ENCODE measurements at places on chromosomes 2 and 18.

DNA sequence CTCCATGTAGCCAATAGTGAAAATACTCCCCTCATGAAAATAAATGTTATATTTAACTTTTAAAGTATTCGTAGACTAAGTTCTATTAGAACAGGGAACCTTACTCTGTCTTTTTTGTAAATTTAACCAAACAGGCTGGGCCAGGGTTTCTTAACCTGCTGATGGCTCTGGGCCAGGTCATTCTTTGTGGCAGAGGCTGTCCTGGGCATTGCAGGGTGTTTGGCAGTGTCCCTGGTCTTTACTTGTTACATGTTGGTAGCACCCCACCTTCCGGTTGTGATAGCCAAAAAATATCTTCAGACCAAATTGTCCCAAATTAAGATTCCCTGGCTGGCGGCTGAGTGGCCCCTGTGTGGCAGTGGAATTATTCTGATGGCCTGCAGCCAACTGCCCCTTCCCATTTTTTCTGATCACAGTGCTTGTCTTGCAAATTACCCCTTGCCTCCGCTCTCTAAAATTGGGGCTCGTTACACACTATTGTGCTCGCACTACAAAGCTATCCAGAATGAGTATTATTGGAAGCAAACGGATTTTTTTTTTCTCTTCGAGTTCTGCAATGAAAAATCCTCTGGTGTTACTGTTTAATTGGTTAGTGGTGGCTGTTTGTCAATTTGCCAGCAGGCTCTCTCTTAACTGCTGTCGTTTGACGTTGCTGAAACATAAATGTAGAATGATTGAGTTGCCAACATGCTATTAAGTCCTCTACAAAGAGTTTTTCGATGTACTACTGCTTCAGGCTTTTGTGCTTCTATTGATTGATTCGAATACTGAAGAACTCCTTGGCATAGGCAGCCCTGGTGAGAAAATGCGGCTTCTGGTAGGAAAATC lies 216.9 kb downstream of the SH3RF3 start:
- no peak for DNase-seq

DNA sequence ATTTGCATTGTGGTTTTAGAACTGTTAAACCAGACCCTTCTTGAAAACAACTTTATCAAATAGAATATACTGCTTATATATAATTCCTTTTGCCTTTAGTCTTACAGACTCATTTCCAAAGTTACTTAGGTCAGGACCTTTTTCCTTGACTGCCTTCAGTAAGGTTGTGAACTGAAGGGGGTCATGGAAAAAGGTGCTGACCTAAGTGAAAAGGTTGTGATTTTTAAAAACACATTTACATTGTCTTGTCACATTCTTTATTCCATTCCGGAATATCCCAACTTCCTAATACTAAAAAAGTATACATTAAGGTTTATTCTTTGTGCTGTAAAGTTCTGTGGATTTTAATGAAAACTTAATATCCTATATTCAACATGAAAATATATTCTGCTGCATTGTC lies 581.4 kb downstream of the SOCS6 start:
- no peak for DNase-seq

DNA sequence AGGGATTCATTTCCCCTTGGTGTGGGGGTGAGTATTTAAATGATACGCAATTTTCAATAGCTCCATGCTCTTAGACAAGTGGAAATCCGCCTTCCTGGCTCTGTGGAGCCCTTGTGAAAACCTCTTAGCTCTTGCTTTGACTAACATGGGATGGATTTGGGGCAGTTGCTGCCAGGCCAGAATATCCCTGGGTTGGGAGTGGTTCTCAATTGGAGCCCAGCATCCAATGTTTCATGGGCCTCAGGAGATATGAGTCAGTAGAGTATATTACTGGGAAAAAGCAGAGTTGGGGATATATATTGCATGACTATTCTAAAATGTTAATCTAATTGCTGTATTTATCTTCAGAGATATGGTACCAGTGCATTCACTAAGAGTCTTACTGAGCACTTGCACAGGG lies 104.4 kb upstream of the IL1R2 start:
- no peak for DNase-seq

- DNase-seq: no peak
Observed at GRCh38 chr2:3646446-3646845, 11.6 kb upstream of the ALLC start.
